ENCODE measurements at places on chromosomes 11 and 22.

DNA sequence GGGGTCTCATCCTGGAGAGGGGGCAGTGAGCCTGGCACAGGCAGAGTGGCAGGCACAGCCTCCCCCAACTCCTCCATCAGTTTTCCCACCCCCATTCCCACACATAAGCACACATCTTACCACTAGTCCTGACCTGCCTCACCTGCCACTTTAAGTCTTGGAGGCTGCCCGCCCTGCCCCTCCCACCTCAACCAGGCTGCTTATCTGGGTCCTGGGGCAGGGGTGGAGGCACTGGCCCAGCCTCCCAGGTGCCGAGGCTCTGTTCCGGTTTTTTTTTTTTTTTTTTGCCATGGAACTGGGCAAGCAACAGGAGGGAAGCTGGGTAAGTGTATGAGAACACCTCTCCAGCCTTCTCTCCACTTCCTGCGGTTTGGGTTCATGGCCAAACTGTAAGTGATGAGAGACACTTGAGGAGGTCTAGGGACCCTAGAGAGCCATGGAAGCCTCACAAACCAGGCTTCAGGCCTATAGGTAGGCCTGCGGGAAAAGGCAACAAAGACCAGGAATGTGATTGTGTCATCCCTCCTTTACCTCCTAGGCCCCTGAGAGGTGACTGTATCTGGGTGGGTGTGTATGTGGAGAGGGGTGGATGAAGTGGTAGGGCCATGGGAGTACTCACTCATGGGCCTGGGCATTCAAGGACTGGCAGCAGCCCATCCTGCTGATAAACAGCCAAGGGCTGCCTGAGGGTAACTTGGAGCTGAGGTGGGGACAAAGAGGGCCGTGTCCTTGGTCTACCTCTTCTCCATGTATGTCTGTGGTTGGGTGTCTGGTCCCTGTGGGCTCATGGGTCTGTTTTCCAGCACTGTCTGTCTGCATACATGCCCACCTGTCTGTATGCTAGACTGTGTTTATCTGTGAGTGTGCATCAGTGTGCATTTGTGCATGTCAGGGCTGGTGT lies 22.6 kb downstream of the PHLDB1 start:
- no peak for DNase-seq

- DNase-seq: no peak
Measured at GRCh38 chr11:44761551-44761961, 34.8 kb downstream of the TSPAN18 start.

DNA sequence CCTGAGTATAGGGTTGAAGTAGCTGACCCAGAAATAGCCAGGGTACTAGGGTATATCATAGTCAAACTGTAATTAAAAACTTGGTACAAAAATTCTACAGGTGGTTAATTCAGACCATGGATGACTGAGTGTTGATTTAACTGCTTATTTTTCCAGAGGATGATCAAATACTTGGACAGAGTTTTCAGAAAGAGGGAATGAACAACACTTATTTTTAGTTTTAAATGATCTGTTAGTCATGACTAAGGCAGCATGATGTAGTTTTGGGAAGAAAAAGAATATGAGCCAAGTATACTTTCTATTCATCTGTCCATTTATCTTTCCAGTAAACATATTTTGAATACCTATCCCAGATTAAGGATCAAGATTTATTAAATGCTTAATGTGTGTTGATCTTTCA lies 19.8 kb upstream of the CCDC89 start:
- DNase-seq: no peak

- no peak for DNase-seq
Measured at GRCh38 chr11:92595052-92595451, 370.4 kb downstream of the FAT3 start.

- no peak for DNase-seq
Measured at GRCh38 chr11:61910187-61911127, 6.9 kb downstream of the RAB3IL1 start.

GRCh38 chr22:50114221-50115021 lies 24.6 kb downstream of the MOV10L1 start:
- no peak for DNase-seq

DNA sequence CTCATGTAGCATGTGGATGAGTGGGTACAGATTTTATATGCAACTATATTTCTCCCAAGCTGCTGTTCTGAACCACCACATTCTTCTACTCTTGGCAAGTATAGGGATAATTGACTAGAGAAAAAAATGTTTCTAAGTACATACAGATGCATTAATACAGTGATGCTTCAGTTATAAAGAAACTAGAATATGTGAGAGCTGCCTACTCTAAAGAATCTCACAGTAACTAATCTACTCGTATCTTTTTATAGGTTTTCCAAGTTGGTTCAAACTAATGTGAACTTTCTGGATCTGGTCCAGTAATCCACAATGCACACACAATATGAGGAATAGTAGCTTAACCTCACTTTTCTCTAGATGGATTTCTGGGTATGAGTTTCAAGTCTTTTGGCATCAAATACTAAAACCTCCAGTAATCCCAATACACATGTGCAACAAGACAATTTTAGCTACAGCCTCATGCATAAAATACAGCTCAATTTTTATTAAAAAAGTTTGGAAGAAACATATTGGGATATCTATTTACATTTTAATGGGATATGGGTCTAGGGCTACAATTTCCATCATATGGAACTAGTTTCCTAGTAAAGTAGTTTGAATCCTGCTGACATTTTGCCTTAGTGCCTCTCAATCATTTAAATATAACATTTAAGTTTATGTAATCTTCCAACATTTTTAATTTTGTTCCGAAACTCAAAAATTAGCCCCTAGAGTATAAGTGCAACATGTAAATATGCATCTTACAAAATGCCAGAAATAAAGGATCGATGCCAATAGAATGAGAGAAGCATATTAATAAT lies 2209.7 kb downstream of the LRRC4C start:
- DNase-seq: no peak

DNA sequence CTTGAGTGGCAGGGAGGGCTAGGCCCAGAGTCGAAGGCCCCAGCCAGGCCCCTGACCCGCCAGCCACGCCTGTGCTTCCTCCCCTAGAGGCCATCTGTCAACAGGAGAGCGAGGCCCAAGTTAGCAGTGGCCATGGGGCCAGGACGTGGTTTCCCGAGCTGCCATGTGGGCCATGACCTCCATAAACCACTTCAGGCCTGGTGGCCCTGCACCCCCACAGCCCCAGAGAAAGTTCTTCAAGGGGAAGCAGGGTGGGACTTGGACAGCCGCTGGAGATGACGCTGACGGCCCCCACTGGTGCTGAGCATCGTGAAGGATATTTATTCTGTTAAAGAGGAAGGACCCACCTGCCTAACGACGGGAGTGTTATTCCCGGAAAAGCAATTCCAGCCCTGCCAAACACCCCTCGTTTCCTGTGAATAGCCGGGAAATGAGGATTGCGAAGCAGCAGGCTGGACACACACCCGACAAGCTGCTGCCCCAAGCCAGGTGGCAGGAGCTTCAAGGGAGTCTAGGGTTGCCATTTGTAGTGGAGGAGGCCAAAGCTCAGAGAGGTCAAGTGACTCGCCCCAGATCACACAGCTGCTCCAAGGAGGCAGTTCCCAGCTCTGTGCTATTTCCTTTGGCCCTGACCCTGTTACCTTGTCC lies 12.8 kb downstream of the PRR5 start:
- DNase-seq: no peak

DNA sequence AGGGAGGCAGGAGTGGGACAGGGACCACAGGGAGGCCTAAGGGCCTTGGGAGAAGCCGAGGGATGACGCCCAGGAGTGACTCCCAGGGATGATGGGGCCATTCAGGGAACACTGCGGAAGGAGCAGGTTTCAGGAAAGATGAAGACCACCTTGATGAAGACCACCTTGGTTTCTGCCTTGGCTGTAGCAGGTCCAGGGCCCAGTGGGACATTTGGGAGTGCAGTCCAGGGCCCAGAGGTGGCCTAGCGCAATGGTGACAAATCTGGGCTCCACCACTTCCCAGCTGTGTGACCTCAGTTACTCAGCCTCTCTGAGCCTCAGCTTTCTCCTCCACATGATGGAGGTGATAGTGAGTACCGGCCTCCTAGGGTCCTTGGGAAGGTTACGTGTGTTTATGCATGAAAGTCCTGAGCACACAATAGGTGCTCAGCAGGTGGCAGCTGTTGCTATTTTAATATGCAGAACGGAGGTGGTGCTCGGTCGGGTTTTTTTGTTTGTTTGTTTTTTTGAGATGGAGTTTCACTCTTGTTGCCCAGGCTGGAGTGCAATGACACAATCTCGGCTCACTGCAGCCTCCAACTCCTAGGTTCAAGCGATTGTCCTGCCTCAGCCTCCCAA lies 770 bp downstream of the TSGA10IP start:
- no peak for DNase-seq

GRCh38 chr11:35765211-35765610 lies 102.6 kb downstream of the TRIM44 start:
- DNase-seq: no peak

- no peak for DNase-seq
Measured at GRCh38 chr11:31995032-31995431, 95.8 kb upstream of the RCN1 start.

GRCh38 chr11:94423507-94423906 lies 22.3 kb upstream of the GPR83 start:
- no peak for DNase-seq

- DNase-seq: no peak
Measured at GRCh38 chr11:126112547-126112946, 49.9 kb upstream of the CDON start.

DNA sequence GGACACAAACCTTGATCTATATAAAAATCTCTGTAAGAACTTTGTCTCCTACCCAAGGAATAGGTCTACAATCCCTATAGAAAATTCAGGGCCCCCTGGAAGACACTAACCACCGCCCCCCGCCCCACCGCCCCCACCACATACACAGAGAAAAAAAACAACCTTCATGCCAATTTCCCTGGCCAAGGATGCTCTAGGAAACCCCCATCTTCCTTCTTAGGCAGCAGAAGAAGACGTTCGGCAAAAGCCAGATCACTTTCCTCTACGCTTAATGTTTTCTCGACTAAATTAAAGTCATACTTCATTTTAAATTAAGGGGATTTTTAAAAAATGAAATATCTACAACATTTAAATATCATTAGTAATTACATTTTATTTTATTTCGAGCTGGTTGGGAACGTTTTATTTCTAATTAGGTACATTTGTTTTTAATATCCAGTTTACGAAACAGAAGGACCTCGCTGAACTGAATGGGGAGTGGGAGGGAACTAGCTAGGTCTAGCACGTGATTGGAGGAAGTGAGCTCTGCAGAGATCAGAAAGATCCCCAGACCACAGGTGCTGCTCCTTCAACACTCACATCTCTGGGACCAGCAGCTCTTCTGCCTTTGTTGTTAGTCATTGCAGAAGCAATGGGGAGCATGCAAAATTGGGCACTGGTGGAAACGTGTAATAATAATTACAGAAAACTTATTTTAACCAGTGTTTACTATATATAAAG lies 472.3 kb downstream of the MN1 start:
- no peak for DNase-seq

DNA sequence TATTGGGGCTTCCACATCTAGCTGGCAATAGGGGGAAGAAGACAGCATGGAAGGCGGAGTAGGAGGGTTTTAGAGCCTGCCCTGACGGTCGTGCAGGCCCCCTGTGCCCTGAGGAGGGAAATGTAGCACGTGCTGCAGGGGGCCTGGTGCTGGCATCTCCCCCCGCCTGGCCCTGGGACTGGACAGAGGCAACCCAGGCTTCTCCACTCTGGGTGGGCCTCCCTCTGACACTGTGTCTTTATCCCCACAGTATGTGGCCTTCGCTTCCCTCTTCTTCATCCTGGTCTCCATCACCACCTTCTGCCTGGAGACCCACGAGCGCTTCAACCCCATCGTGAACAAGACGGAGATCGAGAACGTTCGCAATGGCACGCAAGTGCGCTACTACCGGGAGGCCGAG lies 36.8 kb downstream of the KCNC1 start:
- no peak for DNase-seq

GRCh38 chr11:43504316-43504950 lies 145.7 kb downstream of the TTC17 start:
- peak; percentile 35 for DNase-seq

DNA sequence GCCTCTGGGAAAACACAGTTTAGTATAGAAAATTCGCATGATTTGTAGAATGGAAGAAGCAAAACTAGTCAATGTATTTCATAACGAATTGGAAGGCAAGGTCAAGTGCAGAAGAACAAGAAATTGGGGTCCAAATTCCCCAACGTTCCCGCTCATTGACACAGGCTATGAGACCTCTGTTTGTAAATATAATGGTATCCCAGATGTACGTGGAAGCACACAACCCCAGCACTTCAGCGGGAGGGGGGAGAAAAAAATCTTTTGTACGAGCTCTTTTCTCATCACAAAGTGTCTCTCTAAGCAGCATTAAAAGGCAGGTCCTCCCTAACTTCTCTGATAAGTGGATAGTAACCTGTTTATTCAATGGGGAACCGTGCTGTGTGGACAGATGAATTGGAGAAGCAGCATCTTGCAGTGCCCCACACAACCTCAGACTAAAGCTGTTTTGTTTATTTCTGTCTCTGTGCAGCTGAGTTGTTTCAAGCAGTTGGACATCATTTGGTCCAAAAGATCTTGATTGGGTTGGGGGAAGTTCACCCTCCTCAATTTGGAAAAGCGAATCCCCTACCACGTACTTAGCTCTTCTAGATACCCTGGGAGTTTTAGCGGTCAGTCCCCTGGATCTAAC lies 1.1 kb upstream of the GAB2 start:
- no peak for DNase-seq

- DNase-seq: no peak
Measured at GRCh38 chr11:106424111-106424510, 346.6 kb downstream of the AASDHPPT start.

DNA sequence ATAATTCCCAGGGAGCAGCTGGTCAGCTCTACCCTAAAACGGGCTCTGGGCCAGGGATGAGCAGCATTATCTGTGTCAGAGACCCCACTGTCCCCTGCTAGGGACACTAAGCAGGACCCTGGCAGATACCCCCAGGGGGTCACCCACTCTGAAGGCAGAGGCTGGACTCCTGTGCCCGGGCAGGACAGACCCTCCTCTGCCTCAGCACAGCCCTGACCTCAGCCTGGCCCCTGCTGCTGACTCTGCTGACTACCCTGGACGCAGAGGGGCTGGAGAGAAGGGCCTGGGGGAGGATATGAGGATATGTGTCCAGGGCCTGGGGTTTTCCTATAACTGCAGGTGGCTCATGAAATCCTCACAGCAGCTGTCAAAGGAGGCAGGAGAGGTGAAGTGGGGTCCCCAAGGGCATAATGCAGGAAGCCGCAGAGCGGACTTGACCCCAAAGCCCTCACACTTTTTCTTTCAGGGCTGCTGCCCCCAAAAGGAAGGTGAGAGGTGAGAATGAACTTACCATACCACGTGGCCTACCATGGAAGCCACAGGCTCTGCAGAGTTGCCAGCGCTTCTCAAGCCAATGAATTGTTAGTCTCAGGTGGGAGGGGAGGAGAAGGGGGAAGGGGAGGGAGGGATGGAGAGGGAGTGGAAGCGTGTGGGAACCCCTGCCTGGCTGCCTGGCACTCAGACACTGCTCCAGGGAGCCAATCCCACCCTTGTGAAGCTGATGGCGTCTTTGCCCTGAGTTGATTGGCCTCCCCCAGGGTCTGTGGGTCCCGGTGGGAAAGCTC lies 76.7 kb upstream of the WNT11 start:
- DNase-seq: no peak

DNA sequence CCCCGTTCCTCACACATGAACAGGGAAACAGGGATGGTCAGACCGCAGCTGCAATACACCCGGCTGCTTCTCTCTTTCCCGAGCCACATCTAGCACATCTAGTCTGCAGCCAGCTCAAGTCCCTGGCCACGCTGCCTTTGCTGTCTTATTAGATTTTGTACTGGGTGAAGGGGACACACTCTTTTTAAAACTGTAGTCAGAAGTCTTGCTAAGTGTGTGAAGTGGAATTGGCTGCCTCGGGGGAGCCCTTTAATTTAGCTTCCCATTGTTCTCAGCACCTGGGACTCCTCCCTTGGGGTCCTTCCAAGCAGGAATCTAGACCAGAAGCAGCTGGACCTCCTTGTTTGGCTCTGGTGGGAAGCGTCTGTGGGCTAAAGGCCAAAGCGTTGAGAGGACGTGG lies 420.0 kb downstream of the CTTN start:
- DNase-seq: no peak

Measured in HTR-8/SVneo (cell line).